ENCODE measurements at places on chromosomes 16 and 17.

- H3K4me1 ChIP-seq = peaks cover 7% of the 10 kb centered on the region
- no peak for DNase-seq
- H3K4me3 ChIP-seq = no peak overlapping the region
- no peaks in the 10 kb centered on the region for H3K36me3 ChIP-seq
- peaks cover 20% of the 10 kb centered on the region for H3K27me3 ChIP-seq
Observed at GRCh38 chr16:85461022-85461813, 151.9 kb upstream of the GSE1 start.

DNA sequence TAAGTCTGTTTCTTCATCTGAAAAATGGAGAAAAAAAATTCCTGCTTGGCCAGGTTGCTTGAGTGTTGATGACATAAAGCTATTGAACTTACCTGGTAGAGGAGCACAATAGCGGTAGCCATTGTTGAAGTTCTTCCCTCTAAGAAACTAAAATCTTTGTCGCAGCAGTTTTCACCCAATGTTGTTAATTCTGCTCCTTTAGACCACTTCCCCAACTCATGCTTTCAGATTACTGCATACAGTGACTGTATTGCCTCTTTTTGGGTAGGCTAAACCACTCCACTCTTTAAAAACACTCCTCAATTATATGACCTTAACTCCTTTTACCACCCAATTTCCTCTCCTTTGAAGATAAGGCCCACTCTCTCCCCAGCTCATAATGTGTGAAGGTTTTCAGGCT lies 35.7 kb upstream of the CCL2 start:
- no peak overlapping the region for H3K27ac ChIP-seq
- H3K4me1 ChIP-seq = no peaks in the 10 kb centered on the region
- peaks cover 2% of the 10 kb centered on the region for H3K27me3 ChIP-seq
- no peaks in the 10 kb centered on the region for H3K36me3 ChIP-seq
- H3K4me3 ChIP-seq = no peak overlapping the region
- DNase-seq = no peak

DNA sequence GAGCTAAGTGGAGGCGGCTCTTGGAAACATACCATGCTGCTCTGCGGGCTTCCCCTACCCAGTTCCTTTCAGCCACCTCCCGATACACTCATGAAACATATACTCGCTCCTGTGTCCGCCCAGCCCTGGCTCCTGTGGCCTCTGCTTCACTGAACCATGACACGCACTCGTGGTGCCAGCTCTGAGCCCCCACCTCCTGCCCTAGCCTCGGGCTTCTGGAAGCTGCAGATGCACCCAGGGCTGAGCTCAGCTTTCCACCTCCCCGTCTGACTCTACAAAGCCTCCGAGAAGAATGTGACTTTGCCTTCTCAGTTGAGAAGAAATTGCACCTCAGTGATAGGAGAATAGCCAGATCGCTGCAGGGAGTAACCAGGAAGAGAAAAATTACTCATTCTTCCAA lies 11.0 kb downstream of the CALB2 start:
- peaks cover 4% of the 10 kb centered on the region for H3K27me3 ChIP-seq
- no peak overlapping the region for H3K4me3 ChIP-seq
- no peak for DNase-seq
- H3K27ac ChIP-seq = no peak overlapping the region
- H3K4me1 ChIP-seq = no peaks in the 10 kb centered on the region
- H3K36me3 ChIP-seq = no peaks in the 10 kb centered on the region

DNA sequence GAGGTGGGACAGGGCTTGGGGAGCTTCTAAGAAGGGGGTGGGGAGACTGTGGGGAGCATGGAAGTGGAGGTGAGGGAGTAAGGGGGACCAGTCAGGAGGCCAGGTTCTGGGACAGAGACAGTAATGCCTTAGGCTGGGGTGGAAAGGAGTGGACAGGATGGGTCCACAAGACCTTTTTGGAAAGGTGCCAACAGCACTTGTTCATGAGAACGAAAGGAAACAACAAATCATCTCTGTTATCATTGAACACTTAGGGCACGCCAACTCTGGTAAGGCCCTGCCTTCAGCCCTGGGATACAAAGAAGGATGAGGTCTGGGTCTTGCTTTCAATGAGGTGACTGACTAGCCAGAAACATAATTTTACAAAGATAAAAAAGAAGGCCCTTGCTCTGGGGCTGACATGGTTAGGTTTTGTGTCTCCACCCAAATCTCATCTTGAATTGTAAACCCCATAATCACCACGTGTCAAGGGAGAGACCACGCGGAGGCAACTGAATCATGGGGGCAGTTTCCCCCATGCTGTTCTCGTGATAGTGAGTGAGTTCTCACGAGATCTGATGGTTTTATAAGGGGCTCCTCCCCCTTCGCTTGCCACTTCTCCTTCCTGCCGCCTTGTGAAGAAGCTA lies 113.8 kb downstream of the SLC39A11 start:
- no peaks in the 10 kb centered on the region for H3K4me1 ChIP-seq
- no peaks in the 10 kb centered on the region for H3K27me3 ChIP-seq
- H3K4me3 ChIP-seq = no peak overlapping the region
- DNase-seq = no peak

GRCh38 chr17:64001763-64002529 lies 3.8 kb downstream of the PRR29 start:
- peak overlapping the region; percentile 8 for H3K27ac ChIP-seq
- H3K4me1 ChIP-seq = peaks cover 24% of the 10 kb centered on the region
- DNase-seq = no peak
- no peak overlapping the region for H3K4me3 ChIP-seq
- peaks cover 55% of the 10 kb centered on the region for H3K36me3 ChIP-seq

- no peak overlapping the region for H3K27ac ChIP-seq
- H3K27me3 ChIP-seq = no peaks in the 10 kb centered on the region
- no peak for DNase-seq
Observed at GRCh38 chr17:44115585-44116415, 7.6 kb downstream of the HDAC5 start.

DNA sequence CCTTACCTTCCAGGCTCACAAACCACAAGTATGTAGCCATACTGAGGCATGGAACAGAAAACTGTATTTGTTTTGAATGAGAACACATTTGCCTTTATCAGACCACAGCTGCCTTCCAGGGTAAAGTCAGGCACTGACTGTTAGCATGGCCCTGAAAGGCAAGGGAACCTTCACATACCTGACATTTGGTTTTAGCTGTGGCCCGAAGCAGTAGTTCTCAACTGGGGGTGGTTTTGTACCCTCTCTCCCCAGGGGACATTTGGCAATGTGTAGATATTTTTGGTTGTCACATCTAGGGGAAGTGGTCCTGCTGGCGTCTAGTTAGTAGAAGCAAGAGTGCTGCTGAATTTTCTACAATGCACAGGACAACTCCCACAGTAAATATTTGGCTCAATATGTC lies 9.2 kb downstream of the HERPUD1 start:
- H3K27me3 ChIP-seq = no peaks in the 10 kb centered on the region
- no peak overlapping the region for H3K27ac ChIP-seq
- no peak overlapping the region for H3K4me3 ChIP-seq
- H3K4me1 ChIP-seq = peaks cover 9% of the 10 kb centered on the region

- no peaks in the 10 kb centered on the region for H3K36me3 ChIP-seq
- DNase-seq = no peak
- H3K27me3 ChIP-seq = no peaks in the 10 kb centered on the region
- H3K27ac ChIP-seq = no peak overlapping the region
- no peaks in the 10 kb centered on the region for H3K4me1 ChIP-seq
- no peak overlapping the region for H3K4me3 ChIP-seq
Observed at GRCh38 chr16:83701494-83701893, 106.3 kb upstream of the HSBP1 start.

DNA sequence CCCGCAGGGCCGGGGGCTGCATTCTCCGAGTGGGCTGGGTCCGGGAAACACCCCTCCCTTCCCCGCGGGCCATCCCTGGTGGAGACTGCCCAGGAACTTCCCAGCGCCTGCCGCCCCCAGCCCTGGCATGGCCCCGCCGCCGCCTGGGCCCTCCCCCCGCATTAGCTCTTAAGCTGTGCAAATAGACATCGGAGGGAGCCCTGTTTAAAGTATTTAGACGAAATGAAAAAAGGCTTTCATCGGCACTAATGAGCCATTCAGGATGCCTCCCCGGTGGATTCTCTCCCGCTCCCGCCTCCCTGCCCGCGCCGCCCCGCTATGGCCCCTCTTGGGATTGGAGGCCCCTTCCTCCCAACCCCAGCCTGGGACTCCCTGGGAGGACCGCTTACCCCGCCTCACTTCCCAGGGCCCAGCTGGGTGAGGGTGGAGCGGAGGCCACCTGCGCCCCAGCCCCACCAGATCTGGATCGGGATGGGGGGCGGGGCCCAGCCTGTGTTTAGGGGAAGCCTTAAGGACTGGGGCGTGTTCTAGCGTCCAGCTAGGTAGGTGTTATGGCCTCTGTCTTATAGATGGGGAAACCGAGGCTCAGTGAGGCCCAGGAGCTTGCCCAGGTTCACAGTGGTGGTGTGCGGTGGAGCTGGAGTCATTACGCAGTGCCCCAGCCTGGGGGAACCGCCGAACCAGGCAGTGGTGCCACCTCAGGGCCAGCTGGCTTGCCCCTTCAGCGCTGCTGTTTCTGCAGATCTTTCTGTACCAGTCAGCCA lies 19.7 kb downstream of the SEZ6 start:
- H3K4me3 ChIP-seq = no peak overlapping the region
- no peak for DNase-seq
- H3K4me1 ChIP-seq = peaks cover 12% of the 10 kb centered on the region
- no peaks in the 10 kb centered on the region for H3K36me3 ChIP-seq

DNA sequence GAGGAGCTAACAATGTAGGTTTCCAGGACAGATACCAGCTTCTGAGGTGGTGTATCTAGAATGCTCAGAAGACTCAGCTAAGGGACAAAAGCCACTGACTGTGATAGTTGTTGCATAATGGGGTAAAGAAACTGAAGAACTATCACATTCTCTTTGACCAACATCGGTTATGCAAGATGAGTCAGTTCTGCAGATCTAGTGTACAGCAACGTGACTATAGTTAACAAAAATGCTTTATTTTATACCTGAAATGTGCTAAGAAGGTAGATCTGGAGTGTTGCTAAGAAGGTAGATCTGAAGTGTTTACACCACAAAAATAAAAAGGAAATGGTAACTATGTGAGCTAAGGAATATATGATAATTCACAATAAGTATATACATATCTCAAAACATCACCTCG lies 2.5 kb downstream of the KRTAP9-6 start:
- no peaks in the 10 kb centered on the region for H3K36me3 ChIP-seq
- DNase-seq = no peak

DNA sequence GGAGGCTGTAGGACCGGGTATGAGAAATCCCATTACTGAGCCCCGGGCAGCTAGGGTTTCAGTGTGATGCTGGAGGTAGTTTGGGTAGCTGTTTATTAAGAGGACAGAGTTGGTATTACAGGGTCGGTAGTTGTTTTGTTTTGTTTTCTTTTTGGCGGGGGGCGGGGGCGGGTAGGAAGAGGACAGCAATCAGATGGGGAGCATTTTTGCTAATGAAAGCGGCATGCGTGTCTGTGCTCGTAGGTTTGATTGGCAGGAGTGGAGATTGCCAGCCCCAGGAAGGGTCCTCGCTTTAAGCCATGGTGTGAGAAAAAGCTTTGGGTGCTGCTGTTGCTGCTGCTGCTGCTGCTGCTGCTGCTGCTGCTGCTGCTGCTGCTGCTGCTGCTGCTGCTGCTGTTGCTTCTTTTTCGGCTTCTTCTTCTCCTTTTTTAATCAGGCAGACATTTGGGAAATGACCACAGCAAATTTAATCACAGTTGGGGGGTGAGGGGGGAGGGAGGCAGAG lies 498.5 kb upstream of the ZFHX3 start:
- H3K4me1 ChIP-seq = no peaks in the 10 kb centered on the region
- DNase-seq = no peak
- peaks cover 10% of the 10 kb centered on the region for H3K27me3 ChIP-seq
- H3K27ac ChIP-seq = no peak overlapping the region
- no peak overlapping the region for H3K4me3 ChIP-seq

GRCh38 chr16:5906351-5906750 lies 808.8 kb upstream of the EEF2KMT start:
- H3K27ac ChIP-seq = no peak overlapping the region
- no peaks in the 10 kb centered on the region for H3K4me1 ChIP-seq
- no peak overlapping the region for H3K4me3 ChIP-seq

DNA sequence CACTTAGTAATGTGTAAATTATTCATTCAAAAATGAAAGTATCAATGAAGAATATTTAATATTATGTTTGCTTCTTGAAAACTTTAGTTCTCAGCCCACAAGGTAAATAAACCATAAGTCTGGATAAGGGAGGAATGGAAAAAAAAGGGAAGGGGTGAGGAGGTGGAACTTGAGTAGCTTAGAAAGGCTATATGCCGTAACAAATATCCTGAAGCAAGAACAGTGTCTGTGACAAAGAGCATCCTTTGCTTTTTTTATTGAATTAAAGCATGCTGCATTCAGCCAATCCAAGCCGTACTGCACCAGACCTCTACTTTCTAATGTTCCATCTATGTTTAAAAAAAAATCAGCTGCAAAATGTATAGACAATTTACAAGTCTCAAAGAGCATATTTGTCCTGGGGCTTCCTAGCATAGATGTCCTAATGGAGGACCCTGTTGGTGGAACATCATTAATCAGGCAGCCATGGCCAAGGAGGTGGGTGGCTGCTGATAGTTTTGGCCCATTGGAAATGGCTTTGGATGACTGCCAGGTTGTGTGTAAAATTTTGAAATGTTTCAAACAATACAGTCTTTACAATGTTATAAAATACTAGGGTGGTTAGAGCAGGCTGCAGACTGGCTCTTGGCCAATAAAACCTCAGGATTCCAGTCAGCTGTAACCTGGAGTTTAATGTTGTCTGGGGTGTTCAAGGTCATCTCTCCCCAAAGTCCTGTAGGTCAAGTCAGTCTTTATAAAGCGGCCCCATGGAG lies 895.8 kb upstream of the SOX9 start:
- H3K27ac ChIP-seq = no peak overlapping the region
- no peak for DNase-seq
- no peaks in the 10 kb centered on the region for H3K4me1 ChIP-seq
- no peak overlapping the region for H3K4me3 ChIP-seq
- no peaks in the 10 kb centered on the region for H3K36me3 ChIP-seq

DNA sequence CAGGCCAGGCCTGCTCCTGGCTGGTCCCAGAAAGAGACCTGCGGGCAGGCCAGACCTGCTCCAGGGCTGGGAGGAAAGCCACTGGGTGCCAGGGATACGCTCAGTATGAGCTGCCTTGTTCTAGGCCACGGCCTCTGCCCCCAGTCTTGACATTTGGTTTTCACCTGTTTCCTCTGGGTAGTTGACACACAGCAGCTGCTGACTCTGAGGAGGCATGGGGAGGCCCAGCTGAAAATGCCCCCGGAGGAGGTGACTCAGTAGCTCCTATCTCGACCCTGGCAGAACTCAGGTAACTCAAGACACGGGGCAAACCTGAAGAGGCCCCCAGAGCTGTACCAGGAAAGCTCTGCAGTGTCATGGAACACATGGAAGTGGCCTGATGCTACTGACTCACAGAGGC lies 13.9 kb upstream of the ADGRG1 start:
- H3K27me3 ChIP-seq = no peaks in the 10 kb centered on the region
- no peak overlapping the region for H3K4me3 ChIP-seq
- no peak overlapping the region for H3K27ac ChIP-seq
- no peaks in the 10 kb centered on the region for H3K36me3 ChIP-seq
- DNase-seq = no peak

DNA sequence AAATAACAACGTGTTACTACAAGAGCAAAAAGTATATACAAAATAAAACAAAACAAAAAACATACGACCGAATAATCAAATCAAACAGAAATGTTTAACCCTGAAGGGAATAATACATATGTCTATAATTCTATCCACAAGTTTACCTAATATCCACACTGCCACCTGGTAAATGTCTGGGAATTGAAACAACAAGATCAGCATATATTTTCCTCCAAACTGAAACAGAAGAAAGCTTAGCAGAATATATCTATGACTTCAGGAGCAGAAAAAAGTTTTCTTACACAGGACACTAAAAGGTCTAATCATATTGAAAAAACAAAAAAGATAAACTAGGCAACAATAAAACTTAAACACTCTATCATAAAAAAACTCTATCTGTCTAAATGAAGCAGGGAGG lies 404.0 kb downstream of the CDH11 start:
- H3K4me1 ChIP-seq = no peaks in the 10 kb centered on the region
- DNase-seq = no peak
- H3K27ac ChIP-seq = no peak overlapping the region
- H3K4me3 ChIP-seq = no peak overlapping the region
- no peaks in the 10 kb centered on the region for H3K27me3 ChIP-seq

Data from effector memory CD4-positive, alpha-beta T cell (primary cell).